Activated naive CD4-positive, alpha-beta T cell treated with anti-CD3 and anti-CD28 coated beads, Interleukin-2, amount 50 U/mL, for 72 hours (primary cell): ENCODE measurements at places on chromosomes 5 and 9. TPM values are rescaled to one million over a fixed set of nuclear protein-coding genes. Genes with fewer than 3 reads are reported as not detected.

Gene PCDHB12
- not detected for total RNA-seq

Gene GABRA1
- total RNA-seq, result not detected

Gene ADAMTS16
- not detected for total RNA-seq

DNA sequence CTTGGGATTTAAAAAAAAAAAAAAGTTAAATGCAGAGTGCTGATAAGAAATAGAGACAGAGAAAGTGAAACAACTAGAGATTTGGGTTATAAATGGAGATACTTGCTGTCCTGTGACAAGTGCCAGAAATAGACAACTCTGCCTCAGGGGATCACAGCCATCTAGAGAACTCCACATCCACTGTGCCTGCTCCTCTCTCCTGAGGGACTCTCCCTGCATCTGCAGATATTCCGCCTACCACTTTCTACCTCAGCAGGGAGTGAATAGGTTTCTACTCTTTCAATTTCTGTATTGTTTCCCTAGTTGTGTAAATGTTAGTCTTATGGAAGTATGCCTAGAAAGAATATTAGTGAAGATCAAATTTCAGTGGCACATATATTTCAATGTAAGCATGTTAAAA lies 307.2 kb downstream of the HTR1A start:
- DNase-seq, result no peak

GRCh38 chr9:125466411-125466810 lies 204.8 kb downstream of the GAPVD1 start:
- DNase-seq, result no peak

DNA sequence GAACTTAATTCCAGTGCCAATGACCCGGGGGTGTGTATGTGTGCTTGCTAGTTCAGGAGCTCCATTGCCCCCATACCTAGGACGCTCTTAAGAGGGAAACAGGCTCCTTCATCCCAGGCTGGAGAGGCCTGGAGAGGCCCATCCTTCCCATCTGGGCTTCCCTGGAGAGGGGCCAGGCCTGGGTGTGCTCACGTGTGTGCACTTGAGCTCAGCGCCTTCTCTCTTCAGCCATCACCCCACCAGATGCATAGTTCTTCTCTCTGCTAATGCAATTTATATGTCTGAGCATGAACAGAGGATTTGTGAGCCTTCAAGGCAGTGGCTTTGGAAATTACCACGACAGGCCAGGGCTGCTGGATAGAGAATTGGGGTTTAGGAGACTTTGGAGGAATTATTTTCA lies 48.6 kb upstream of the SHB start:
- no peak for DNase-seq

DNA sequence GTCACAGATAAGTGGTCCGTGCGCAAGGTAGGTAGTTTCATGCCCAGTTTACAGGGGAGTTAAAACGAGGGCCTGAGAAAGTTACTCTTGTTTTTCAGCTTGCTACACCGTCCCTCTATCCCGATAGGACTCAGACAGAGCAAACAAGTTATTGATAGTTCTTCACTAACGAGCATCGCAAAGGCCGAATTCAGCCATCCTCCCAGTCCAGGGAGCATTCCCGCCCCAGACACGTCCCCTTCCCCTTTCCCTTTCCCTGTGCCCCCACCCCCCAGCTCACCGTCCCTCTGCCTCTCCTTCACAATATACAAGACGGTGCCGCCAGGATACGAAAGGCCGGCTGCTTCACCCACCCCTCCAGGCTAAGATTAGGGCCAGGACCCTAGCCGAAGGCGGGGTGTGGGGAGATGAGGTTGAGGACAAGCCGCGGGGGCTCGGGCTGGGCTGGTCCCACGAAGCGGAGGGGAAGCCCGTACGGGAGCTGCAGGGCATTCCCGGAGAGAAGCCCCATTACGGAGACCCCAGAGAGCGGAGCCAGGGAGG lies 599 bp downstream of the KIAA1191 start:
- no peak for DNase-seq

- DNase-seq, result no peak
Measured at GRCh38 chr9:4082948-4083347, 216.9 kb downstream of the GLIS3 start.

GRCh38 chr9:77751341-77752091 lies 103.4 kb upstream of the GNA14 start:
- no peak for DNase-seq

DNA sequence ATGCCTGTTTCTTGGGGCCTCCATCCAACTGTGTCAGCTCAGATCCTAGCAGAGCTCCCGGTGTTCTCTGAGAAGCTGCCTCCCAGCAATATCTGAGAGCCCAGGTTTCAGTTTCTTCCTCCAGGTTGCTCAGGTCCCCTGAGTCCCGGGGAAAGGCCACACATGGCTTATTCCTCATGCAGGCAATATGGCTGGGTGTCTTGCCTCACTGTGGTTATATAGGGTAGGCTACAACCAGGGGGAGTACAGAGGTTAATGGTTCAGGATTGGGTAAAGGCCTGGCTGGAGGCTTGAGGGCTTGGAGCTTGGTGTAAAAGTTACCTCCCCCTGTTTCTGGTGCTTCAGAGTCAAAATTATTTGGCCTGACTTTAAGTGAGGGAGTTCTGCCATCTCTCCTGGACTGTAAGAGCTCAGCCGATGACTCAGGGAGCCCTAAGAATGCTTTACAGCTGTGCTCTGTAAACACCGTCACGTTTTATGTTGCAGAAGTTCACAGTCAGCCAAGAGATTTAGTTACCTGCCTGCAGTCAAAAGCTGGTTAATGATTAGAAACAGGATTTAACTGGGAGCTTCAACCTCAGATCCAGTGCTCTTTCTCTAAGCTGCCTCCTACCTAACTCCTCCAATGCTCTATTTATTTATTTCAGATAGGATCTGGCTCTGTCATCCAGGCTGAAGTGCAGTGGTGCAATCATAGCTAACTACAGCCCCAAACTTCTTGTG lies 24.3 kb upstream of the UBAP2 start:
- DNase-seq, result no peak

- no peak for DNase-seq
Measured at GRCh38 chr9:18075253-18075952, 398.6 kb upstream of the ADAMTSL1 start.
